Activated naive CD4-positive, alpha-beta T cell treated with Interleukin-2 at 50 U/mL for 16 hours (primary cell): ENCODE measurements at places on chromosomes 1 and 21.

- peak; percentile 86 for DNase-seq
Measured at GRCh38 chr1:16498573-16499413, 15.3 kb downstream of the RNU1-1 start.

DNA sequence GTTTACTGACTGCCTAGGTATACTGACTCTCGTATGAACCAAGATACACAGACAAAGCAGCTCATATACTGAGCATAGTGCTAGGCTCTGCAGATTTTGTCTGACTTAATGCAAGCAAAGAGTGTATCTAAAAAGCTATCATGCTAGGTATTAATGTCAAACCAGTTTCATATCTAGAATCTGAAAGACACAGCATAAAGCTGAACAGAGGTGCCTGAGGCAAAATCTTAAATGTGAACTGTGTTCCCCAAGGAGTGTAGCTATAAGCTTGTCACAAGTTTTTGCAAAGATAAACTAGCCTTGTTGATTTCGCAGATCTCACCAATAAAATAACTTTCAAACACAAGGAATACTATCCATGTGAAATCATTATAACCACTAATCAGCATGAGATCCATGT lies 18.1 kb downstream of the JAK1 start:
- DNase-seq: no peak

GRCh38 chr1:34726861-34727260 lies 28.0 kb upstream of the GJB5 start:
- DNase-seq: no peak

DNA sequence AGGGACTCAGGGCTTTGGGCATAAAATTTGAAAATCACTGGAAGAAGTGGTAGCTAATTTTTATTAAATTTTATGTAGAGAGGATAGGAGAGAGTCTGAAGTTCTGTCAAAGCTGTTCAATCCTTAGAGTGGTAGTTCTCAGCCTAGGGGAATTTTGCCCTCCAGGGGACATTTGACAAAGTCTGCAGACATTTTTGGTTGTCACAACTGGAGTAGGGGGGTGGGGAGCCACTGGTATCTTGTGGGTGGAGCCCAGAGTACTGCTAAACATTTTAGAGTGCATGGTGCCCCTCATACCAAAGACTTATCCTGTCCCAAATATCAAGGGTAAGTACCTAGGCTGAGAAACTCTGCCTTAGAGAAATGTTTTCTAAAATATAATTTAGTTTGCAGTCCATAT lies 30.2 kb downstream of the RASAL2 start:
- DNase-seq: no peak

- peak; percentile 28 for DNase-seq
Measured at GRCh38 chr1:11730429-11730891, 5.5 kb upstream of the AGTRAP start.

GRCh38 chr1:38815903-38816627 lies 43.5 kb downstream of the RRAGC start:
- DNase-seq: no peak

DNA sequence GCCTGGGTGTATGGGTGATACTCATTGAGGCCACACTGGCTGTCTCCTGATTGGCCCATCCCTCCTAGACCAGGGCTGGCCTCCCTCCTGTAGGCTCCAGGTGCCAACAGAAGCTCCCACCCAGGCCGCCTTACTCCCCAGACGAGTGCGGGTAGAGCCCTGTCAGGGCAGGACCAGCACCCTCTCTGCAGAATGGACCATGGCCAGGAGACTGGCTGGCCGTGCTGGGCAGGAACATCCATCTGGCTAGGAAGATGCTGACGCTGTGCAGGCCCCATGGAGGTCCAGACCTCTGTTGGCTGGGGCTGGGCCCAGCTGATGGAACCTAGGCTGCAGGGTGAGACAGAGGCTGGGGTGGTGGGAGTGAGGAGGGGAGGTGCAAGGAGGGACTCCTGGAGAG lies 25.0 kb upstream of the EPB41 start:
- no peak for DNase-seq

DNA sequence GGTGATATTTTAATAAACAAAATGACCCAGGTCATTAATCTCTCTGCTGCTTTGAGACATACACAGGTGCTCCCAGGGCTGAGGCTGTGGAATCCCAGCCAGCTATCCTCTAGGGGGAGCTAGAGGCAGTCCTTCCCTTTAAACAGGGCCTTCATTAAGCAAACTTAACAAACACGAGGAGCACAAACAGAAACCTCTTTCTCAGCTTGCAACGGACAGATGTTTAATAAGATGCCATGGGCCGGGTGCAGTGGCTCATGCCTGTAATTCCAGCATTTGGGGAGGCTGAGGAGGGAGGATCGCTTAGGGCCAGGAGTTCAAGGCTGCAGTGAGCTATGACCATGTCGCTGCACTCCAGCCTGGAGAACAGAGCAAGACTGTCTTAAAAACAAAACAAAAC lies 106.7 kb downstream of the HIVEP3 start:
- DNase-seq: peak; percentile 56

DNA sequence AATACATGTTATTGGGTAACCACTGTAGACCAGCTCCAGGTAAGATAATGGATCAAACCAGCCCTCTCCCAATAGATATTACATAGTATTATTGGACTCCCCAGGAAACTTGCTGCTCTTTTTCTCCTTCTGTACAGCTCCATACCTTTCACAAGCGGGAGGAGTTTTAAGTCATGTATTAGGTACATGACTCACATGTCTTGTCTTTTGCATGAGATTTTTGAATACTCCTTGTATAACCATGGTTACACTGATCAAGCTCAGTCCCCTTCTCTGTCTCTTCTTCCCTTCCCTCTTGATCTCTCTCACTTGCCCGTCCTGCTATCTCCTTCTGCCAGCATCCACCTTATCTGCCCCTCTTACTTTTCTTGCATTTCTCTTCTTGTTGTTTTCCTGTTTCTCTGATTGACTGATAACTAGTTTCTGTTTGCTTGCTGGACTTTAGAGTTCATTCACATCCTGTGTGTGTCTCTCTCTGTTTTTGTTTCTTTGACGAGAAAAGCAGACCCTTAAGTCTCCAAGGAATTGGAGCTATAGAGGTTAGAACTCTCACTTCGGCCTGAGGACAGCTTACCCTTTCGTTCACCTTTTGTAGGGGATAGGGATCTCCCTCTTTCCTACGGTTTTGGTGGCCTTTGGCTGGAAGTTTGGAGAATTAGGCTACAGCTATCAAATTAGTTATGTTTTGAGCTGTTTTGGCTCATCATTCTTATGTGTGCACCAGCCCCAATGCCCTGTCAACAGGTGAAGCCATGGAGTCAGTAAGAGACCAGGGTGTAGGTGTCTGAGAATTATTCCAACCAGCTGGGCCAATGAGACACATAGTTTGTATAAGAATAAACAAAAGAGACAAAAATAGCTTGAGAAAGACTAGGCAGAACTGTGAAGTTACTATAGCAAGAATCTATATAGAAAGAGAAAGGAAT lies 49.0 kb upstream of the ASB17 start:
- no peak for DNase-seq

- DNase-seq: peak; percentile 17
Measured at GRCh38 chr1:33137800-33138199, 44.0 kb downstream of the TRIM62 start.

GRCh38 chr1:202578565-202578964 lies 131.7 kb downstream of the SYT2 start:
- no peak for DNase-seq

DNA sequence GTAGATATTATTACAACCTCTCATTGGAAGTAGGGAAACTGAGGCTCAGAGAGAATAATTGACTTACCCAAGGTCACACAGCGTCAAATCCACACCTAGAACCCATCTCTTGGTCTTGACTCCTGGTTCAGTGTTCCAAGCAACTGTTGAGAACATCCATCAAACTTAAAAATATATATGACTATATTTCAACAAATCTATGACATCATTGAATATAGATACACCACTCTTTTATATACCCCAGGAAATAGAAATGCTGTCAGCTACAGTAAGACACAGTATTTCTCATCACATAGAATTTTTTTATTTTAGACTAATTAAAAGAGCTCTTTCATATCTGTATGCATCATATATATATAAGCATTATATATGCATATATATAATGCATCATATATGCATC lies 56.9 kb downstream of the RUNX3 start:
- DNase-seq: no peak

- no peak for DNase-seq
Measured at GRCh38 chr1:165344736-165345135, 11.8 kb downstream of the LMX1A start.

DNA sequence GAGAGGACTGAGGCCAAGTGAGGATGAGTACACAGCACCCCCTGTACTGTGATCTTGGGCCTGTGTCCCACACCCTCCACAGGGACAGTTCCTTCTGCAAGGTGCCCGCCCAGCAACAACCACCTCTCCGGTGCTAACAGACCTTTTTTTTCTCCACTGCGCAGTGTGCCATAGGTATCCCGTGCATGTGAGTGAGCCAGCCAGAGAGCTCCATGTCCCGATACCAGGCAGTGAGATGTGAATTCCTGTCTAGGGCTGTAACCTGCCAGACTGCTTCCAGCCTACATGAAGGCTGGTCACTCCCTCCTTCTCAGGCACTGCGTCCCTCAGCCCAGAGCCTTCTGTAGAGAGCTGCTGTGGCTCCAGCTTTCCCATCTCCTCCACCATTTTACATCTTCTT lies 56.9 kb downstream of the PCBP3 start:
- no peak for DNase-seq

GRCh38 chr1:21007876-21008275 lies 168.8 kb downstream of the EIF4G3 start:
- no peak for DNase-seq

DNA sequence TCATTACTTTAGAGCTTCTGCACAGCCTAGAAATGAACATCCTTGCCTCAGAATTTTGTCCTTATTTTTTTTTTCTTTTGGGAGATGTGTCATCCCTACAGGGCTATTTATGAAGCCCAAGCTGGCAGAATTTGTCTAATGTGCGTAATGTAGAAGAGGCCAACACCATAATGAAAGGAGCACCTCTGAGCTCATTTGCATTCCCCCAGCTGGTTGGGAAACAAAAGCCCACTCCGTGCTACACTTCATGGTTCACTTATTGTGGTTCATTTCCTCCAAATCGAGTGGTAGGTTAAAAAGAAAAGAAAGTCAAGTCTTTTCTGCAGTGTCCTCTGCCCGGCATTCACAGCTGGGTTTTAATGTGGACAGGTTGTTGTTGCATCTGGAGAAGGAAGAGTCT lies 73.5 kb downstream of the KAZN start:
- DNase-seq: no peak

DNA sequence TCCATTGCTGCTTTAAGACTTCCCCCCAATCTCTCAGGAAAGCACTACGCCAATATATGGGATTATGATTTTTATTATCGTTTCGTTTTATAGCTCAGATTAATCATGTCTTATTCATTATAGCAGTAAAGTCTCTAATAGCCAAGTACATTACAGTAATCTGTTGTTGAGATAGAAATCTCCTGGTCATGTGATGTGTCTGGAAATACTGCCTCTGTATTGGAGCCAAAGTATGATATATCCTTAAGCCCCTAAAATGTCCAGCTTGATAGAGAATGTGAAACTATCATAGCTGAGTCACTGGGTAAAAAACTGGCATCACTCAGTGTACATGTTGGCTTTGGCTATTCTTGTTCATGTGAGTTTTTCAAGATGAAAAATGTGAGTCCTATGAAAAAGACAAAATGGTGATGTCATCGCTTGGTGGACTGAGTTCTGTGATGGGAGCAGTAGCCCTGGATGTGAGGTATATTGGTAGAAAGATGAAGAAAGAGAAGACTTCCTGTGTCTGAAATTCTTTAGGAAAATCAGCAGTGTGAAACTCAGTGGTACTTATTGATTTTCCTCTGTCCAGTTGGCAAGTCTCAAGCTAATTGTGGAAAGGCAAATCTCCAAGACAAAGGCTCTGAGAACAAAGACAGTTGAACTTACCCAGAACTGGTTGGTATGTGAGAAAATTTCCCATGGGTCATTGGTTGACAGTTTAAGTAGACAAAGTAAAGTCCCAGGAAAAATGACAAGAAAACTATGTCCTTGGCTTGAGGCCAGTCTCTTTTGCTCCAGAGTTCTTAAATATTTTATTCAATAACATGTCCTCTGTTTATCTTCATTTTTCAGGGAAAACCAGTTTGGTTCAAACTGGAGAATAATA lies 76.2 kb downstream of the BRINP2 start:
- no peak for DNase-seq
